ENCODE measurements at places on chromosomes 5 and 9.

GRCh38 chr5:132254321-132254977, 3.0 kb upstream of the PDLIM4 start:
- no peak for DNase-seq

DNA sequence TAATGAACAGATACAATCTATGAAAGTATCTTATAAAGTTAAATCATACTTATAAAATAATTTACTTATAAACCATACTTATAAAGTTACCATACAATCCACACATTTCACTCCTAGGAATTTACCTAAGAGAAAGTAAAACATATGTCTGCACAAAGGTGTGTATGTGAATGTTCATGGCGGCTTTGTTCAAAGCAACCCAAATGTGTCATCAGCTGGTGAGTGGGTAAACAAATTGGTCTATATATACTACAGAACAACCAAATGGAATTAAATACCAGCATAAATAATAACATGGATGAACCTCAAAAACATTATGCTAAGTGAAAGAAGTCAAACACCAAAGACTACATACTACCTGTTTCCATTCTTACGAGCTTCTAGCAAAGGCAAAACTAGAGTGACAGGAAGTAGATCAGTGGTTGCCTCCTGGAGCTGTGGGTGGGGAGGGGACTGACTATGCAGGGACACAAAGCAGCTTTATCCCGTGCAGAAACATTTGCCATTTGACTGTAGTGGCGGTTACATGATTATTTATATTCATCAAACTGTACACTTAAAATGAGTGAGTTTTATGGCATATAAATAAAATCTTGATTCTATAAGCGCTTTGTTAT, 10.6 kb downstream of the TRAF1 start:
- no peak for DNase-seq

GRCh38 chr5:139660105-139660922, 12.2 kb downstream of the CXXC5 start:
- peak; percentile 72 for DNase-seq

- DNase-seq: no peak
Observed at GRCh38 chr9:112925058-112925641, 34.5 kb upstream of the SLC46A2 start.

DNA sequence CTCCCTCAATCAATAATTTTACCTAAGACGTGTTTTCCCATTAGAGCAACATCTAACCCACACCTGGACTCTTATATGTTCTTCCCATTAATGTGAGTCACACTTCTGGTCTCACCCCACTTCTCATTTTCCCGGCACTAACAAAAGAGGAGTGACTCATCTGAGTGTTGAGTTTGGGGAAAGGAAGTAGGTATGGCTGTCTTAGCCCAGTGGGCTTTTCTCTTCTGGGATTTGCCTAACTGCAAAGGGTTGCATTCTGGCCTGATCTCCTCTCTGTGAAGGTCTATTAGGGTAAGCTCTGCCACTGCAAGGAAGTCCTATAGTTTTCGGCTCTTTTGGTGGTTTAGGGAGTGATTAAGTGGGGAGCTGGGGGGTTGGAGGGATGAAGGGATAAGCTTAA, 195.6 kb downstream of the KIAA0825 start:
- DNase-seq: no peak

All from SW 1271 (cell line).